Activated CD8-positive, alpha-beta memory T cell treated with anti-CD3 and anti-CD28 coated beads, Interleukin-2, amount 10 ng/mL, durations not matched to agents 7 days and 5 days (primary cell): ENCODE measurements at places on chromosomes 3 and 15. TPM values are rescaled to one million over a fixed set of nuclear protein-coding genes. Genes with fewer than 3 reads are reported as not detected.

GPR160 gene
- 3.6 TPM for total RNA-seq

DNA sequence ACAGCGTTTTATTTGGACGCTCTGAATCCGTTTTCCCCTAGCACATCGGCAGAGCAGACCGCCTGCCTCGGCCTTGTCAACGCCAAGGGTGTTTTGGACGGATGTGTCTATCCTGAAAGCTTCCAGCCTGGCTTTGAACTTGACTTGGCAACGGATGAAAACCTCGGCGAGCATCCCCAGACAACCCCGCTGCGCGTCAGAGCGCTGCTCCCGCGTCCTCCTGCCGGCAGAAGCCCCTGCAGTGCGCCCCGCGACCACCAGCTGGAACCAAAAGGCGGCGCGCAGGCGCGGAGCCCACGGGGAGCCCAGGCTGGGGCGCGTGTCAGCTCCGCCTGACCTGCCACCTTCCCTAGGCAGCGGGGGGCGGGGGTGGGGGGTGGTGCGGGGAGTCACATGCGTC, 26.2 kb upstream of the ARL8B start:
- H3K4me3 ChIP-seq, result no peak overlapping the region
- H3K27ac ChIP-seq, result no peak overlapping the region
- no peak for DNase-seq
- H3K36me3 ChIP-seq, result no peaks in the 10 kb centered on the region
- peaks cover 49% of the 10 kb centered on the region for H3K27me3 ChIP-seq
- H3K4me1 ChIP-seq, result peaks cover 4% of the 10 kb centered on the region

GRCh38 chr3:90136456-90137191, 1029.2 kb downstream of the EPHA3 start:
- DNase-seq, result no peak
- no peak overlapping the region for H3K27ac ChIP-seq
- H3K4me3 ChIP-seq, result no peak overlapping the region

DNA sequence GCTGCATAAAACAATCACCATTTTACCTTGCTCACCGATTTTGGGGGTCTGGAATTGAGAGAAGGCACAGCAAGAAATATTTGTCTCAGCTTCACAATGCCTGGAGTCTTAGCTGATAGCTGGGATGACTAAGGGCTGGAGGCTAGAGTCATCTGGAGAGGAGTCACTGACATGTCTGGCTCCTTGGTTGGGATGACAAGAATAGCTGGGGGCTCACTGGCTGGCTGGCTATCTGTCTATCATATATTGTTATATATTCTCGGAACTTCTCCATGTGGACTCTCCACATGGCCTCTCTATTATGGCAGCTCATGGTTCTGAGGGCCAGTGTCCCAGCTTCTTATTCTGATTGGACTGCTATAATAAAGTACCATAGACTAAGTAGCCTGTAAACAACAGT, 20.0 kb upstream of the TRIM71 start:
- no peak for DNase-seq
- H3K4me1 ChIP-seq, result no peaks in the 10 kb centered on the region
- H3K27ac ChIP-seq, result no peak overlapping the region
- H3K27me3 ChIP-seq, result peaks cover 6% of the 10 kb centered on the region
- H3K36me3 ChIP-seq, result no peaks in the 10 kb centered on the region

GRCh38 chr3:184261854-184262763, 756 bp upstream of the CAMK2N2 start:
- peaks cover 3% of the 10 kb centered on the region for H3K36me3 ChIP-seq
- DNase-seq, result no peak
- peaks cover 18% of the 10 kb centered on the region for H3K4me1 ChIP-seq
- peaks cover 44% of the 10 kb centered on the region for H3K27me3 ChIP-seq
- peak overlapping the region; percentile 75 for H3K4me3 ChIP-seq

GRCh38 chr3:71051893-71052687, 531.4 kb downstream of the FOXP1 start:
- no peak for DNase-seq
- peaks cover 38% of the 10 kb centered on the region for H3K36me3 ChIP-seq
- H3K27me3 ChIP-seq, result no peaks in the 10 kb centered on the region

DNA sequence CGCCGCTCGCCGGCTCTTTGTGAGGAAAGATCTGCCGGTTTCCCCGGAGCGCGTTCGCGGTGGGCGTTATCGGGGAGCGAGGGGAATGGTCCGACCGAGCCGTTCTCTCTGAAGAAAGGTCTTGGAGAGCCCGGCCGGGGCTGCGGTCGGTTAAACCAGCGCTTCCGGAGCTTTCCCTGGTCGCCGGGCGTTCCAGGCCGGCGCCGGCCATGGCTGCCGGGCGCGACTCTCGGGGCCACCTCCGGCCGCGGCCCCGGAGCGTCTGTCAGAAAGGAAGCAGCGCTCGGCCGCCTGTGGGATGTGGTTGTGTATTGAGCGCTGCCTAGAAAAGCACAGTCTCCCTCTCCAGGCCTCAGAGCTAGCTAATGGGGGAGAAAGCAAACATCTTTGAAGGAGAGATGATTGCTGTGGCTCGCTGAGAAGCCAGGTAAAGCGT, 731 bp downstream of the FYTTD1 start:
- H3K4me3 ChIP-seq, result peak overlapping the region; percentile 96
- H3K4me1 ChIP-seq, result peaks cover 35% of the 10 kb centered on the region
- peak; percentile 82 for DNase-seq
- peak overlapping the region; percentile 90 for H3K27ac ChIP-seq
- peaks cover 1% of the 10 kb centered on the region for H3K36me3 ChIP-seq
